ENCODE measurements at places on chromosomes 12 and 14.
A peak's percentile ranks its signal among the peaks of the same experiment; 100 is the strongest.

GRCh38 chr12:55636116-55636655, 506 bp upstream of the OR10P1 start:
- DNase-seq: no peak

GRCh38 chr14:55721353-55721752, 141.3 kb downstream of the KTN1 start:
- peak; percentile 90 for DNase-seq

GRCh38 chr12:805022-805632, 52.7 kb downstream of the WNK1 start:
- DNase-seq: no peak

DNA sequence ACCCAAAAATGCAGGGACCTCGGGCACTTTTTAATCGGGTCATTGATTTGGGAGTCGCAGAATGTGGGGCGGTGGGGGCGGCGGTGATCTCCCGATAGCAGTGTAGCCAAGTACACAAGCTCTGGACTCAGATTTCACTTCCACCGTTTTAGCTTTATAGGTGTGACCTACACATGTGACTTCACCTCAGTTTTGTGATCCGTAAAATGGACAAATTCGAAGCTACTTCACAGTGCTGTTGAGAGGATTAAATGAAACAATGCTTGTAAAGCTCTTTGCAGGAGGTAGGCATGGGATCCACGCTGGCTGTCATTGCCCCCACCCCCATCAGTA, 478 bp downstream of the RITA1 start:
- peak; percentile 37 for DNase-seq

- no peak for DNase-seq
These were observed 314.1 kb downstream of the TMEM121 start for GRCh38 chr14:105840266-105841021.

- no peak for DNase-seq
These were observed 30.0 kb upstream of the SLC38A4 start for GRCh38 chr12:46855760-46856159.

DNA sequence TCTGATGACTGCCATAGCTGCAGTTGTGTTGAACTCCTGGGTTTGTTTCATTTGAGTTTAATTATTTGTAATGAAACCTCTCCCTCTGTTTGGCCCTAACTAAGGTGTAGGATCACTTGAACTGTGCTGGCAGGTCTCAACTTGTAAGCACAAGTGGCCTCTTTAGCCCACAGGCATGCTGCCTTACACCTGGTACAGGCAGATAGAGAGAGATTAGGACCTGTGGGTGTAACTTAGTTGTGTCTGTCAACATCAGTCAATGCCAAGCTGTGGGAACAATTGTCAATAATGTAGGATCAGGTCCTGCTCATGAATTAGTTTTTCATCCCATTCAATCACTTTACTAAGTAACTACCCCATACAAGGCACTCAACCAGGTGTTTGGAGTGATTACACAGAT, 263.0 kb upstream of the G2E3 start:
- no peak for DNase-seq

GRCh38 chr12:2792671-2793500, 1.9 kb upstream of the FKBP4 start:
- no peak for DNase-seq

DNA sequence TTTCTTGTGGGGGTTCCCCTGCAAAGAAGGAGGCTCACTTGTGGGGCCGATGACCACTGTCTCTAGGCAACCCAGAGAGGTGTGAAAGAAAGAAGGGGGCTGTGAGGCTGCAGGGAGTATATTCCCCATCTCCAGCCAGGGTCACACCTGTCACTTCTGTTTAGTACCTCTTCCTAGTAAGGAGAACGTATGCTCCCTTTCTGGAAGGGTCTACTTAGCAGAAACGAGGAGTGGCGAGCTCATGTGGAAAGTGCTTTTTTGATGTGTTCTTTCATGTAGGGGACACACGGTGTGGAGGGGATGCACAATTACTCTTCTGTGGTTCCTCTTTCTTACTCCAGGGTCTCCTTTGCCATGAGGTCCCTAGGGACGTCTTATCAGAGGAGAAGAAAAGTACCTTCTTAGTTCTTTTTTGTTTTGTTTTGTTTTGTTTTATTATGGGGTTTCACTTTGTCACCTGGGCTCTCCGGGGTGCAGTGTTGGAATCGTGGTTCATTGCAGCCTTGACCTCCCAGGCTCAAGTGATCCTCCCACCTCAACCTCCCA, 58.3 kb downstream of the PRKCH start:
- no peak for DNase-seq

DNA sequence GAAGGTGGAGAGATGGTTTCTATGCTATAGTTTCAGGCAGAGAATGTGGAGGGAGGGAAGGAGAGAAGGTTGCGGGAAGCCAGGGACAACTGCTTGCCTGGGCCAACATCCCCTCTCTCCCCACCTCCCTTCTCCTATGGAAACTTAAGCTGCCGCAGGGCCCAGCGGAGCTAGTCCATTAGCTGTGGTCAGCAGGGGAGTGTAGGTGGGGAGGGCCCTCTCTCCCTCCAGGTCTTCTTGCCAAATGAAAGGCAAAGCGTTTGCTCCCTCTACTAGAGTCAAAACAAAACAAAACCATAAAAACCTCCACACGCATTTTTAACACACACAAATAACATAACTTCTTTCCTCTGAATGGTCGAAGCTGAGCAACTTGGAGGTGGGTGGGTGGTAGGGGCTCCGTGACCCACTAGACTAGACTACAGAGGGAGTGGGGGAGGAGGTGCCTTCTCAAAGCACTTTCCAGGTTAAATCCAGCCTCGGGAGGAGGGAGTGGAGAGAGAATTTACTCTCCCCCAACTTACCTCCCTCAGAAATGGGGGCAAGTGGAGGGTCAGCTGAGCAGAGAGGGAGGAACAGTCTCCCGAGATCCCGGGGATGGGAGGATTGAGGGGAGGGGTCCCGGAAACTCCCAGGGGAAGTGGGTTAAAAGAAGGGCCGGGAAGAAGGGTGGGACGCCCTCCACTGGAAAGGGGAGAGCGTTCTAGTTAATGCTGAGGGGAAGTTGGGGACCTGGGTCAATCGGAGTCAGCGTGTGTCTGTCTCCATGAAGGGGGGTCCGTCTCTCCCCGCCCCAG, 4.6 kb upstream of the CACNB3 start:
- peak; percentile 55 for DNase-seq

- DNase-seq: no peak
These were observed 42.6 kb upstream of the LIMA1 start for GRCh38 chr12:50325890-50326391.

DNA sequence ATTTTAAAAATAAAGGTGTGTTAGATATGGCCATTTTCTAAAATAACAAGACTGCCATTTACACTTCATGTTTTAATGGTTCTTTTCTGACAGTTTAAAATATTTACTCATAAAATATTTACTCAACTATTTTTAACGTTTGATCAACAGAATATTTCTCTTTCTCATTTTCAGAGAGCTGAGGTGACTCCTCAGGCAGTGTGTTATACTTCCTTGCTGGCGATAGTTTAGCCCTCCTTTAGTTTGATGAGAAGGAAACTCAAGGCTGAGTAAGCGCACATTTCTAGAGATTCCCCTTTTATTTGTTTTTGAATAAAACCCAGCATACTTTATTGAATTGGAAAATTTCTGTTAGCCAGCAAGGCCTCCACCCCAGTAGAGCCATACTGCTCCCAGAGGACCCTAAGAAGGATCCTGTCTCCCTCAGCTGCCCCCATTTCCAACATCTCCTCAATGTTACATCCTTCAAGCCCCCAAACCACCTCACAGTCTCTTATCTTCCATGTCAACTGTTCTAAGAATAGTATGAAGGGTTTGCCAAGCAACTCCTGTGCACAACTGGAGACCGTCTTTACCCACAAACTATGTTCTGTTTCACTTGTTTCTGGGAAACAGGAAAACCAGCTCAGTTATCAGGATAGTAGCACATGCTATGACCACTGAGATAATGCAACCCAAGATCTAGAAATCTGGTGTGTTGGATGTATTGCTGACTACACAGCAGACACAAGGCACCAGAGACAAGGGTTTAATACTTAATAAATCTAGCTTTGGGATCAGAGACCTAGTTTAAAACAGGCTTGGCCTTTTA, 129.5 kb downstream of the STXBP6 start:
- DNase-seq: no peak

DNA sequence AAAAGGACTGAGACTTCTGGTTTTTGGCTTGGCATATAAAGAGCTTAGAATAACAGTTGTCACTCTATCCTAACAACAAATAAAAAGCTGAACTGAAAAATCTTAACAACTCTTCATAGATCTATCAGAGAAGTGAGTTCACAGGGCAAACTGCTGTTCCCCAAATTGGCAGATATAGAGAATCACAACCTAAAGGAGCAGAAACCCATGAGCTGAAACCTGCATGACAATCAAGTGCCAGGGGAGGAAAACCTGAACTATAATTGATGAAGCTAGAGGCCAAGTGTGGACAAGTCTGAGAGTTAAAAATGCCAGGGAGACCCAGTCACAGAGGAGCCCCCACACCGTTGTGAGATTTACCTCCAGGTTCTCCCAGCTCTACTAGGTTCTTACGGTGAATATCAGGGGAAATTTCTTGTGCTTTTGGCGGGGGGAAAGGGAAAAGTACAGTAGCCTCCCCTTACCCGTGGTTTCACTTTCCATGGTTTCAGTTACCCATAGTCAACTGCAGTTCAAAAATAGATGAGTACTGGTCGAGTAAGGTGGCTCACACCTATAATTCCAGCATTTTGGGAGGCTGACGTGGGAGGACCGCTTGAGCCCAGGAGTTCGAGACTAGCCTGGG, 53.9 kb downstream of the ATF7 start:
- DNase-seq: no peak

DNA sequence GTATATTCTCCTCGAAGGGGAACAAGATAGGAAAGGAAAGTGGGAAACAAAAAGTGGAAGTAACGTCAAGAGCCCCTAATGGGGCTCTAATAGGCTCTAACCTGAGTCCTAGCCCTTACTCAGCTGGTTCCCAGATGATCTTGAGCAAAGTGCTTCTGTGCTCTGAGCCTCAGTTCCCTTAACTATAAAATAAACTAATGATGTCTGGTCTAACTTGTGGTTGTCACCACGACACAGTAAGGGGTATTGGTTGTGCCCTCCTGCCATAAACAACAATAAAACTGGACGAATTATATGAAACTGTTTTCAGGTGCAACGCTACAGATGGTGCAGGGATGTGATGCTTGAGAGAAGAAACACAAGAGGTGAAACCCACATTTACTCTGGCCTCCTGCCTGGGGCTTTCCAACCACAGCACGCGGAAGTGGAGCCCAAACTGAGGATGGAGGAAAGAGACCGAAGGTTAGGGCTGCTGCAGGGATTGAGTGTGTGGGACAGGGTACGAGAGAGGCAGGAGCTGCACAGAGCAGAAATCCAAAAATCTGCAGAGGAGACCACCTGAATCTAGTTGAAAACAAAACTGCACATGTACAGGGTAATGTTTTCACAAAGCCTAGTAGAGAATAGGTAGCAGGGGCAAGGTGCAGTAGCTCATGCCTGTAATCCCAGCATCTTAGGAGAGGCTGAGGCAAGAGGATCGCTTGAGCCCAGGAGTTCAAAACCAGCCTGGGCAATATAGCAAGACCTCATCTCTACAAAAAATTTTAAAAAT, 45.6 kb upstream of the BCL2L14 start:
- no peak for DNase-seq

DNA sequence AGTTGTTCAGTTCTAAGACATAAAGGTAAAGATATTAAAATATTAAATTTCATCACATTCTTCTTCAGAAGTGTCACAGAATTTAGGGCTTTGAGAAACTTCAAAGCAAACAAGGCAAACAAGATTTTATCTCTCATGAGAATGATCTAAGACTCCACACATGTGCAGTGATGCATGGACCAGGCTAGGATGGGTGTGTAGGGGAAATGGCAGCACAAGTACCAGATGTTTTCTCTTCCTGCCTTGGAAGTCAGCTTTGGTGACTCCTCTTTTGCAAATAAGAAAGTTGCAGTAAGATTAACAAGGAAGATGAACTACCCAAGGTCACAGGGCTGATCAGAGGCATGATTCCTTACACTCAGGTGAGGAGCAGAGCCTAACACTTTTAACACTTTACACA, 163.8 kb upstream of the LMNTD1 start:
- DNase-seq: no peak

DNA sequence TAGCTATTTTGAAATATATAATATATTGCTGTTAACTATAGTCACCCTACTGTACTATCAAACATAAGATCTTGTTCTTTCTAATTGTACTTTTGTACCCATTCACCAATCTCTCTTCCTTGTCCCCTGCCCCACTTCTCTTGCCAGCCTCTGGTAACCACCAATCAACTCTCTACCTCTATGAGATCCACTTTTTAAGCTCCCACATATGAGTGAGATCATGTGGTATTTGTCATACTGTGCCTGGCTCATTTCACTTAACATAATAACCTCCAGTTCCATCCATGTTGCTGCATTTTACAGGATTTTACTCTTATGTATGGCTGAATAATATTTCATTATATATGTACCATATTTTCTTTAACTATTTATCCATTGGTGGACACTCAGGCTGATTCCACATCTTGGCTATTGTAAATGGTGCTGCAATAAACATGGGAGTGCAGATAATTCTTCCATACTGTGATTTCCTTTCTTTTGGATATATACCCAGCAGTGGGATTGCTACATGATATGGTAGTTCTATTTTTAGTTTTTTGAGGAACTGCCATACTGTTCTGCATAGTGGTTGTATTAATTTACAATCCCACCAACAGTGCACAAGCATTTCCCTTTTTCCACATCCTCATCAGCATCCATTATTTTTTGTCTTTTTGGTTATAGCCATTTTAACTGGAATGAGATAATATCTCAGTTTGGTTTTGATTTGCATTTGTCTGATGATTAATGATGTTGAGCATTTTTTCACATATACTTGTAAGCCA, 33.5 kb upstream of the SPIC start:
- no peak for DNase-seq

DNA sequence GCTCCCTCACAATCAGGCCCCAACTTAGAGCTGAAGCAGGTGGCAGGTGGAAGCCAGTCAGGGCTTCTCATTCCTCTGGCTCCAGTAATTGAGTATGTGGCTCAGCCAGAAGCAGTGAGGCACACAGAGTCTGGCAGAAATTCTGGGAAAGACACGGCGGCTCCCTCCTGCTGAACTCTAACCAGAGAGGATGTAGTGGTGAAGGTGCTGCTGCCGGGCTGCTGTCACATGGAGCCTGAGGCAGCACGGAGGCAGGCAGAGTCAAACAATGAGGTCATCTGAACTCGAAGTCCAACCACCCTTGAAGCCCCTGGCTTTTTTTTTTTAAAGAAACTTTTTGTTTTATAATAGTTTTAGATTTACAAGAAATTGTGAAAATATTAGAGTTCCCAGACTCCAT, 33.4 kb upstream of the SMOC1 start:
- DNase-seq: no peak

- no peak for DNase-seq
These were observed 491.7 kb upstream of the LMO3 start for GRCh38 chr12:17097674-17098073.

DNA sequence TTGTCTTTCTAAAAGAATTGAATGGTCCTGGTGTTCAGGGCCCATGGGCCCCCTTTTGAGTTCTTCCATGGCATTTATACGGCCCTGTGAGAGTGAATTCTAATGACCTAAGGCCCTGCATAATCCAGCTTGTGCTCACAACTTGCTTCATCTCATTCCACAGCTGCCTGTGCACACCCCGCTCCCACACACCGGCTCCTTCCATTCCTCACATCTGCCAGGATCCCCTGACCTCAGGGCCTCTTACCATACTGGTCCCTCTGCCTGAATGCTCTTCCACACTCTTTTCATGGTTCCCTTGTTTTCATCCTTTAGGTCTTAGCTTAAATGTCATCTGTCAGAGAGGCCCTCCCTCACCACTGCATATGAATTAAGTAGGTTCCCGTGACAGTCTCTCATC, 49.5 kb upstream of the EGLN3 start:
- DNase-seq: no peak

Data from fibroblast of lung (primary cell).